ENCODE measurements at places on chromosomes 2 and 18.

DNA sequence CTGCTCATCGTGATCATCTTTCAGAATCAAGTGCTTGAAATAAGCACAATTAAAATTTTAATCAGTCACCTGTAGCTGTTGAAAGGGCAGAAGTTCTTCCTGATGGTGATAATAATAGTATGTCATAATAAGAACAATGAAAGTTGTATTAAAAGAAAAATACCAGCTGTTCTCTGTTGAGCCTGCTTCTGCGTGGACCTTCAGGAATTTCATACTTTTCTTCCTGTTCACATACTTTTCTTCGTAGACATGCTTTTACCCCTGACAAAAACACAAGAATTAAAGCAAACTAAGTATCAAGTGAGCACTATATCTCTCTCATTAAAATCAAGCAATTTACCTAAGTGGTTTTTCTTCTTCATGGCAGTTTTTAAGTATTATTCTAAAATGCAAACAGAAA, 79.2 kb downstream of the BARD1 start:
- no peak for DNase-seq

GRCh38 chr2:28754321-28754720, 2.7 kb downstream of the PPP1CB start:
- no peak for DNase-seq

- no peak for DNase-seq
Measured at GRCh38 chr2:221501210-221501882, 70.8 kb downstream of the EPHA4 start.

DNA sequence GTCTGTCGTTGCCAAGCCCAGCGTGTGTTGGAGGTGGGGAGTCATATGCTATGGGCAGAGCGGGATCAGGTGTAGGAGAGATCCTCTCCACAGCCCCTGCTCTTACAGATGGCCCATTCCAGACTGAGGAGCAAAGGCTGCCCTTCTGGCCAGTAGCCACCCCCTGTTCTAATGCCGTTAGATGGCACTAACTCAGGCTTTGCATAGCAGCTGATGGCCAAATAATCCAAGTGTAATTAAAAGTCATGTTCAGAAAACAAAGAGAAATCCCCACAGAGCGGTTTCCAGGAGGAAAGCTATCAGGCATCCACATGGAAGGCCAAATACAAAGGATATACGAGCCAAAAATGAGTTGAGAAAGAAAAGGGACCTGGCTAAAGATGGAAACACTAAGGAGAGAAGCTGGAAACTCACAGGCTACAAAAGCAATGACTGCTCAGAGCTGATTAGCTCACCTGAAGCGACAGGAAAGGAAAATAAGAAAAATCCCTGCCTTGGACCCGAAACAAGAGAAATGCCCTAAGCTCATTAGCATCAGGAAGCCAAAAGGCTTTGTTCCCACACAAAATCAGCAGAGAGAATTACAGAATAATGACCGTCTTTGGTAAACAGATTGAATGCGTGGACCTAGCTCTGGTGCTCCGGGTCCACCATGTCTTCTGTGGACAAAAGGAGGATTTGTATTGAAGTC, 1002.4 kb upstream of the KLHL29 start:
- peak; percentile 85 for DNase-seq

DNA sequence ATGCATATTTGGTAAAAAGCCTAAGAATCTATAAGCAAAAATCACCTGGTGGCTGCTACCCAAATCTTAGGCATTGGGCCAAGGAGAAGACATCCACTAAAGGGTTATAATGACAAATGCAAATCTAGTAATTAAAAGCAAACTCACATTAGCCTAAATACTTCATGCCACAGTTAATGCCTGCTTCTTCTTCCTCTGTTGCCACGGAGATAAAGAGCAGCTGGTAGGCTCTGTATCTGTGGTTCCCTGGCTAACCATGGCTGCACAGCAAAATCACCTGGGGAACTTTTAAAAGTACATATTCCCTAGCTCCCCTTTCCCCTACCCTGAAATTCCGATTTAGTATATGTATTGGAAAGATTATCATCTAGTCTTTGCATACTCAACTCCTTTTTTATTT, 114.3 kb downstream of the LNPK start:
- DNase-seq = no peak

- DNase-seq = no peak
Measured at GRCh38 chr18:58005011-58005410, 39.0 kb upstream of the NEDD4L start.

GRCh38 chr2:84492571-84492970, 23.7 kb upstream of the DNAH6 start:
- no peak for DNase-seq

DNA sequence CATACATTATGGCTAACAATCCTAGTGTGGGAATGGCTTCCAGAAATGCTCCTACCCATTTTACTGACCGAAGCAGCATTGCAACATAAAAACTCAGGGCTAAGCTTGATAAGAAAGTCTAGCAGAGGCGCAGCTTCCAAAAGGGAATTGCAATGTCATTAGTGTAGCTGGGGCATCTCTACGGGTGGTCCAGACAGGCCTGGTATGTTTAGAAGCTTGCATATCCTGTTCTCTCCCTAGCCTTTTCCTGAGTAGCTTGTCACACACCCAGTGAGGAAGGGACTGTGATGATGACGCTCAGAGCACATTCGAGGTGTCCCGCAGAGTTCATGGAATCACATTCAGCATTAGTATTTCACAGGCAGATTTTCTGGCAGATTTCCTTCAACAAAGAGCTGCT, 38.0 kb upstream of the COL5A2 start:
- no peak for DNase-seq

DNA sequence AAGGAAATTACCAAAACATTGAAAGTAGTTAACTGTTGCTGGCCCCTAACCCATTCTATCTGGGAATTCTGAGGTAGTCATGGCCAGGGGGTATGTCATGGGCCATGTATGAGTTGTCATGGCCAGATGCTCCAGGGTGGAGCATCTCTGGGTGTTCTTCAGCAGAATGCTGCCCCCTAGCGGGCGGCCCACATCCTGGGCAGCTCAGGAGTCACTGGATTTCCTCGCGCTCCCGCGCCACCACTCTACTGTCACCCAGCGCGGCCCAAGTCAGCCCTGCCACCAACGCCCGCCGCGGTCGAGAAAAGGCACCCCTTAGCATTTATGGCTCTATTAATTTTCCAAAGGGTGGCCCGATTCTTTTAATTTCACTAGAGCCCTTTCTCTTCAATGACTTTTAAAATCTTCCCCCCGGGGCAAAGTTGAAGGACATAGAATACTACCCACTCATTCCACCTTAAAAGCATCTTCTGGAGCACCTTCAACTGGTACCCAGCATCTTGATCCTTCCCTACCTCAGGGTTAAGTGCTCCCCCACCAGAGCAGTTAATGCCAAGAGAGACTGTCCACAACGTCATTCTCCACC, 41.6 kb downstream of the PKDCC start:
- no peak for DNase-seq

- no peak for DNase-seq
Measured at GRCh38 chr2:47551800-47552525, 149.0 kb downstream of the MSH2 start.

GRCh38 chr2:216017365-216017764, 4.0 kb upstream of the MREG start:
- peak; percentile 64 for DNase-seq

DNA sequence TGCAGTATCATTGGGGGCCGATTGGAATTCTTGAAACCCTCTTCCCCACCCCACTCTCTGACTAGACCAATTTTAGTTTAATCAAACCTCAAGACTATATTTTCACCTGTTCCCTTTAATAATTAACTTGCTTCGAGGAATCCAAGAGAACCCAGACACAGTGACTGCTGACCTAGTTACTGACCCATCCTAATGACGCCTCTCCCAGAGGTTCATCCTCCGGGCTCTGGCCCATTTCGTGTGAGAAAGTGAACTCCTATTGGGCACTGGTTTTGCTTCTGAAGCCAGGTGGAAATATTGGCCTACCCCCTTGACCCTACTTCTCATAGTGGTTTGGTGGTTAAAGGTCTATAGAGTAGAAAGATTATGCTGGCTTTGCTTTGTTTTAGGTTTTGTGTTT, 39.9 kb downstream of the RPL37A start:
- no peak for DNase-seq

GRCh38 chr2:134581877-134582546, 136.8 kb downstream of the TMEM163 start:
- DNase-seq = no peak

DNA sequence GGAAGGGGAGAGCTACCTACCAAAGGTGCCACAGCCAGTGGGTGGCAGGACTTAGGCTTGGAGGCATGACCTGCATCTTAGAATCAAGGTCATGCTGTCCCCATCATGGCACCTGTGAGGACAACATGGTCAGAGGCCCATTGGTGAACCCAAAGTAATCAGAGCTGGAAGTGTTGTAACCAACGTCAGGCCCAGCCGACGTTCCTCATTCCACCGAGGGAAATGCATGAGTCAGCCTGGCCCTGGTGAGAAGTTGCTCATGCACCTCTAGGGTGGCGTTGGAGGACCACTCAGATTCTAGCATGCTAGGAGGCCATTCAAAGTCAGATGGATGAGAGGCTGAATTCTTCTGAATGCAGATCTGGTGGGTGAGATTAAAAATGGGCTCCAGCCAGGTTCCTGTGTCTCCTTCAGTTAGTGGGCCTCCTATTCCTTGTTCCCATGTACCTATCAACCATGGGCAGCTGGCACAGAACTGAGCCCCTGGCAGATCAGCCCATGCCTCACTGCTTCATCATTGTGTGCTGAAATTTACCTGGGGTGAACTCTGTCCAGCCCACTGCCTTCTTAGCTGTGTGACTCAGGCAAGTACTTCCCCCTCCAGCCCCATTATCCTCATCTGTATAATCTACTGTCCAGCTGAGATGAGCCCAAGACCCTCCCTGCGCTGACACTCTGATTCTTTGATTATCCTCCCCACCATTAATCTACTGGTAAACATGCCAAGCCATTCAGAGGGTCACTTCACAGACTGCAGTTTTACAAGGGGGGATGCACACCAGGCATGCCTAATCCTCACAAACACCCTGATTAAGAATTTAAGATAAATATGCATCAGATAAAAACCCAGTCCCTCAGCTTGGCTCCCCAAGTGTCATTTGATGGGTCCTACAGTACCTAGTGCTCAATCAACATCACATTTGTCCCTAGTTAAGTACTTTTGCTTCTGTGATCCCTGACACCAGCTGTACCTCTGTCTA, 14.0 kb downstream of the SLC14A2 start:
- no peak for DNase-seq

DNA sequence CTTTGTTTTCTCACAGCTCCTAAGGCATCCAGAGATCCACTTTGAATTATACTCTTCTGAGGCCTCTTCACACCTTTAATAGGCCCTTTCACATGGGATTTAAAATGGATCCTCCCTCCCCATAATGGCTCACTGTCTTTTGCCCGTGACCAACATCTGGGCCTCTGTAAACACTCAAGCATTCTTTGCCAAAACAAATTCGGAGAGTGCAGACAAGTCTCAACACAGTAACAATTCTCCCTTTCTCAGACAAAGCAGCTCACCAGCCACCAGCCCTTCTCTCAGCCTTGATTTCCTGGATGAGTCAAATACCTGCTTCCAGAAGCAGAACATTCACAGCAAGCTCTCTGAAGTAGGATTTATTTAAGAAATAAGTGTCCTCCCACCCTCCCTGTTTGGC, 14.0 kb upstream of the IMP4 start:
- no peak for DNase-seq

GRCh38 chr18:44473394-44474066, 207.2 kb upstream of the SETBP1 start:
- DNase-seq = no peak

DNA sequence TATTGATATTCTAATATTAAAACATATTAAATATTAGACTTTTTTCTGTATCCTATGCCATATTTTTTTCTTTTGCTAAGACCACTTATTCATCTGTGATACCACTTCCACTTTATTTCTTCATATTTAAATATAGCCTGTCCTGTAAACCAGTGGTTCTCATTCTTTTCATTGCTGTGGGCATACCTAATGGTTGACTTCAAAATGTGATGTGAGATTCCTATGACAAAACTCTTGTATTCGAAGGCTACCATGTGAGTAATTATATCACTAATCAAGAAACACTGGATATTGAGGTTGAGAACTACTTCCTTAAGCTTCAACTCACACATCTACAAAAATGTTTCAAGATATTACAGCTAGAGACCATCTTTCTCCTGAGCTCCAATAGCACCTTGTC, 3.6 kb downstream of the SCRN3 start:
- DNase-seq = no peak

DNA sequence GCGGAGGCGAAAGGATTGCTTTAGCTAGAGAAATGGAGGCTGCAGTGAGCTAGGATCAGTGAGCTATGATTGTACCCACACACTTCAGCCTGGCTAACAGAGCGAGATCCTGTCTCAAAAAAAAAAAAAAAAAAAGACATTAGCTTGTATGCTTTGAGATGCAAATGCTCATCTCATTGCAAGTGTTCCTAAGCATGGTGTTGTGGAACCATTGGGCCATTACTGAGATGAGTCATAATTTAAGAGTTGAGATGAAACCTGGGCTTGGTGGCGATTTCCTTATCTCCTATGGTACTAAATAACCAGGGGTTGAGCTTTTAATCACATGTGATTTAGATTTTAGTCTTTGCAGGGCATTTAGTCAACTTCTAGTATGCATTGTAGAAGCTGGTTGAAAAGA, 2.2 kb downstream of the PLEKHA3 start:
- DNase-seq = no peak

- DNase-seq = no peak
Measured at GRCh38 chr2:191467113-191467512, 210.8 kb upstream of the NABP1 start.

- no peak for DNase-seq
Measured at GRCh38 chr2:136787970-136788369, 22.6 kb downstream of the THSD7B start.

GRCh38 chr2:68466778-68467076, 367 bp downstream of the FBXO48 start:
- no peak for DNase-seq

GRCh38 chr2:44010266-44010665, 14.5 kb upstream of the LRPPRC start:
- DNase-seq = peak; percentile 42

DNA sequence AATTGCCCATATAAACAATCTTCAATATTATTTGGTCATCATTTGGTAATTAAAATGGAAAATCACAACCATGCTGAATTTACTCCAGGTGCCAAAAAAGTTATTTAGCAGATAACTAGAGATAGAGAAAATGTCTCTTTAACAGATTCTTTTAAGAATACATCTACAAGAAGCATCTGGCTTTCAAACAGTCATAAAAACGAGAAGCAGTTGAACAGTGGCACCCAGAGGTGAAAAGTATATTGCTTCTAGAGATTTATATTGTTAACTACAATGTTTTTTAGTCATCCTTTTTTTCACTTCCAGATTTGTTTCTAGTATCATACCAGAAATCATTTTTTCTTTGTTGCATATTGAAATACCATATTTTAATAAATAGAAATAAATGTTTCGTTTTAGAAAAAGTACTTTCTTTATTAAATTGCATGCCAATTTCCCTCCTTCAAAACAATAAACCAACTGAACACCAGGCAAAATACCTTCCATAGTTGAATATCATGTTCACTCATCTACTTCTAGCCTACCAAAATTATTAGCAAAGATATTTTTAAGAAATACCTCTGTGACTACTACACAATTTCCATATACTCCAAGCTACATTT, 65.4 kb upstream of the HNRNPA3 start:
- peak; percentile 84 for DNase-seq

GRCh38 chr2:125471963-125472362, 1184.0 kb upstream of the GYPC start:
- no peak for DNase-seq

GRCh38 chr2:72082021-72082601, 65.6 kb downstream of the CYP26B1 start:
- no peak for DNase-seq

Measured in cerebellar cortex (tissue), 1 donor.